ENCODE measurements at places on chromosomes 2 and 18. TPM values are rescaled to one million over a fixed set of nuclear protein-coding genes. Genes with fewer than 3 reads are reported as not detected.

DNA sequence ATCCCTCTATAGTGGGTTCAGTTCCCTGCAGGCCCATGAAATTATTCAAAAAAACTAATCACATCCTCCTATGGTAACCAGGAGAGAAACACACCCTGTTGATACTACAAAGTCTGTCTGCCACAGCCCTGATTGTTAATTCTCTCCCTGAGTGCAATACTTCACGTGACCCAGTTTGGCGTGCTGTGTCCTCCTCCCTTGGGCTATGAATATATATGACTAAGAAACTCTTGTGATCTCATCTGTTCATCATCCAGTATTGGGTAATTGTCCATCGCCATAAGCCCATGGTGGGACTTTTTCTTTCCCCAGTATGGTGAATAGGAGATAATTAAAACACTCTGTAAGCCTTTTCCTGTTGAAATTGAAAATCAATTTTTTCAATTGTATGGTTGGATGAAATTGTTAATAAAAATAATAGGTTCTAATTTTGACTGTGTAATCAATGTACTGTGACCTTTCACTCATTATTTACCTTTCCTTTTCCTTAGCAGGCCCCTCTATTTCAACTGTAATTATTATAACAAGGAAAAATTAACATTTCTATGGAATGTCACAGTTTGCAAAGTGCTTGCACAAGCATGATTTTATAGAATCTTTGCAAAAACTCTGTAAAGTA, 1822.6 kb downstream of the SUCLG1 start:
- DNase-seq = no peak

GRCh38 chr2:223688094-223688835, 86.1 kb upstream of the SCG2 start:
- DNase-seq = no peak

- no peak for DNase-seq
These were observed 22.4 kb upstream of the NRP2 start for GRCh38 chr2:205659922-205660321.

DNA sequence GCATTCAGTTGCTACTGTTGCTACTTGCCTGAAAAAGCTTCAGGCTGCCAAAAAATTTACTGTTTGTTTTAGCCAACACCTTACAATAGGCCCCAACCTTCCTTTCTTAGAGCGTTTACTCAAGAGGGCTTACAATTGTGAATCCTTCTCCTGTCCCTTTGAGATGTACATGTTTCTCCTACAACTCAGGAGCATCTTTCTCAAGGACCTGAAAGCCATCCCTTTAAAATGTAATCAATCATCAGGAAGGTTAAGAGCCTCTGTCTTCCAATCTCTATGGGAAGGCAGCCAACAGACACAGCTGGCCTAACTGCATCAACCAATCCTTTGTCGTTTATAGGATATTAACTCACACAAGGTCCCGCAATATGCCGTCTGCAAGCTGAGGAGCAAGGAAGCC, 3.4 kb upstream of the IER3IP1 start:
- peak; percentile 61 for DNase-seq

The RBM45 gene
- polyA plus RNA-seq = 8.2 TPM

The CHRND gene
- 132 TPM for polyA plus RNA-seq

The GFPT1 gene
- 39.6 TPM for polyA plus RNA-seq

DNA sequence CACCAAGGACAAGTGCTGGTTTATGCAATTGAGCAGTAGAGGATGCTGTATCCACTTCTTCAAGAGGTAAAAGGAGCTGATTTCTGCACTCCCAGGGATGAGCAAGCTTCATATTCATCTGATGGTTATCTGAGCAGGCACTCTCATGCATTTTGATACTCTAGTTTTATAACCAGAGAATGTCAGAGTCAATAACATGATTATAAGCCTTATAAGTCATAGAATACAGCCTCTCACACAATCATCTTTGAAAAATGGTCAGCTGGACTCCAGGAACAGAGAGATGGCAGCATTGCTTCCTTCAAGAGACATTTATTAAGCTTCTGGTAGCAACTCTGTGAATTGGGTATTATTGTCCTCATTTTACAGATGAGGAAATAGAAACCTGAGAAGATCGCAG, 167.1 kb downstream of the SLC8A1 start:
- no peak for DNase-seq

DNA sequence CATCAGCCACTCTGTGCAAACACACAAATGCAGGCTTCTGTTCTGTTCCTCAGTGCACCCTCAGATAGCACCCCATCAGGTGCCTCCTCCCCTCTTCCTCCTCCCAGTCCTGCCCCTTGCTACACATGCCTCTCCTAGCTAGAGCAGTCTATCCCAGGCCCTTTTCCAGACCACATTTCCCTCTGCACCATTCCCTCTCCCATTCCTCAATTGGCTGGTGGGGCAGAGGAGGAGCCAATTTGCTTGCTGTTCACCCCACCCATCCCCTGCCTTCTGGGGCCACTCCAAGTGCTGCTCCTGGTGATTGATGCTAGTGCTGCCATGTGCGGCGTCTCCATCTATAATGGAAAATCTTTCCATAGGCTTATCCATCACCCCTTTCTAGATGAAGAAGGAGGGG, 5.4 kb downstream of the CFAP65 start:
- no peak for DNase-seq

- no peak for DNase-seq
These were observed 52.6 kb downstream of the GNAL start for GRCh38 chr18:11741505-11742145.

The AMER3 gene
- 0.12 TPM for polyA plus RNA-seq

- no peak for DNase-seq
These were observed 247.6 kb downstream of the TNS1 start for GRCh38 chr2:217755027-217755745.

GRCh38 chr2:100383954-100384353, 33.5 kb downstream of the CHST10 start:
- DNase-seq = no peak

DNA sequence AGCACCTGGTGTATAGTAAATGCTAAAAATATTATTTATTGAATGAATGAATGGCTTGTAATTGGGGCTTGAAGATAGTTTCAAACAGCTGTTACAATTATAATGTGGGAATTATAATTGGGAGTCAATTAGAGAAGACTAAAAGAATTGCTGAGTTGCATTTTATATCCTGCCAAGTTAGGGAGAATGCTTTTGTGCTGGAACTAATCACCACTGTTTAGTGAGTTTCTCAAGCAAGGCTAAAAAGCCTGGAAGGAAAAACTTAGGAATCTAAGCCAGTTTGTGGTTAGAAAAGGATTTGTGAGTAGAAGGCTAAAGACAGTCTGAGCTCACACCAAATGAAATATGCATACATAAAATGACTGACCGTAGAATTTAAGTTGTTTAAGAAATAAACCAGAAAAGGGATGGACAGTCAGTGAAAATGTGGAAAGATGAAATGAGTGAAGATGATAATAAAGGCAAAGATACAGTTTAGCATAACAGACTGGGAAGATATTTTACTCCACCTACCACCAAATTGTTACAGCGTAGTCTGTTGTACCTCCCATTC, 647.7 kb upstream of the FSHR start:
- no peak for DNase-seq

The IL1RN gene
- 5.7 TPM for polyA plus RNA-seq

DNA sequence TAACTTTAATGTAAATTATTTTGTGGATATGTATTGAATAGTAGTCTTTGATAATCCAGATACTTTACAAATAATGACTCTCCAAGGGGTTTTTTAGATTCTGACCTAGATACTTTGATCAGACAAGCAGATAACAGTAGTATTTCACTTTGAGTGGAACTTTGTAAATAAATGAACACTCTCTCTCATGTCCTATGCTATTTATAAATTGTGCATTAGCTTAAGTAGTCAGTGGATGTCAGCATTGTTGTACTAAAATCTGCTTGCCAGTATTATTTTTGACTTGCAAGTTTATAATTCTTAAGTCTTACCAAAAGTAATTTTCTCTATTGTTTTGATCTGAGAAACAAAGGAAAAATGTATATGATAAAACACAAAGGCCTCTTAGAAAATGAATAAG, 1113.1 kb upstream of the NRXN1 start:
- DNase-seq = no peak

The RPL31 gene
- polyA plus RNA-seq = 2,083 TPM

The CRYGD gene
- not detected for polyA plus RNA-seq

DNA sequence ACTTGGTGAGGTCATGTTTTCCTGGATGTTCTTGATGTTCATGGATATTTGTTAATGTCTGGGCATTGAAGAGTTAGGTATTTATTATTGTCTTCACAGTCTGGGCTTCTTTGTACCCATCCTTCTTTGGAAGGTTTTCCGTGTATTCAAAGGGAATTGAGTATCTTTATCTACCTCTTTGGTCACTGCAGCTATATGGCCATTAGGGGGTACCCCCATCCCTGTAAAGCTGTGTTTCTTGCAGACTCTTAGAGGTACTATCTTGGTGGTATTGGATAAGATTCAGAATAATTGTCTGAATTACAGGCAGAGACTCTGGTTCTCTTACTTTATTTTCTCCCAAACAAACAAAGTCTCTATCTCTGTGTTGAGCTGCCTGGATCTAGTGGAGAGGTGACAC, 401.6 kb upstream of the FSIP2 start:
- no peak for DNase-seq

The MC4R gene
- 0.38 TPM for polyA plus RNA-seq

GRCh38 chr18:63169853-63170252, 149.7 kb downstream of the BCL2 start:
- no peak for DNase-seq

DNA sequence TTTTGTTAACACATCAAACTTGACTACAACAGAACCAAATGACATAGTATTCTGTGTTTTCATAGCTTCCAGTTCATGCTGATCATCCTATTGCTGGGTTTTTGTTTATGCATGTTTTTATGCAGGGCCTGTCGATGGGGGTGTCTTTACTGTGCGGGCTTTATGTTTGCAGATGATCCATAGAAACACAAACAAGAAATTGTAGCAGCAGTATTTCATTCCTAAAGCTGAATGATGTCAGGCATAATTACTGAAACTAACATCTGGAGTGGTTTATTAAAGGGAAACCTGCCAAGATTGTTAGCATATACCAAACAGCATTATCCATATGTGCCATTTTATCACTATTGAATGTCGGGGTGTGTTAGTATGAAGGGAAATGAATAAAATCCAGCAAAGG, 129.7 kb downstream of the PTPRM start:
- DNase-seq = peak; percentile 26

DNA sequence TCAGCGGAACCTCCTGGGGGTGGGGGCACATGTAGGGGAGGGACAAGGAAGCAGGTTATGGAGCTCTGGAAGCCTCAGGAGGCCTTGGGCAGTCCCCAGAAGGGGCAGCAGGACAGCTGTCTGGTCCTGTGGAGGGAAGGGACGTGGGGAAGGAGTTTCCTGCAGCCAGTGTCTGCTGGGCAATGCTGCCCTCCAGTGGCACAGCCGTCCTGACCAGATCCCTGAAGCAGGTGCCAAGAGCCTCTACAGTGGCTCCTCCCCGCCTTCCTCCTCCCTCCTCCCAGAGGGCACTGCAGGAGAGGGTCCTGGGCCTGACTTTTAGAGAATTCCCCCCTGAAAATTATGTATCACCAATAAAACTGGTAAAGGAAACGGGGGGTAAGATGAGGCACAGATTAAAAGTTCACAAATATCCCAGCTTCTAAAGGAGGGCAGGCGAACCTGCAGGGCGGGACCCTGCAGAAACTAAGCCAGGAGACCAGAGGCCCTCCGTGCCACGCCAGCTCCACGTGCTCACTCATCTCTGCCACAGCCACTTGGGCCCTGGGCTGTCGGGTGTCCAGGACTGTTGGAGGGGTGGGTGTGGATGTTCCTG, 258.5 kb downstream of the TWIST2 start:
- DNase-seq = peak; percentile 45

DNA sequence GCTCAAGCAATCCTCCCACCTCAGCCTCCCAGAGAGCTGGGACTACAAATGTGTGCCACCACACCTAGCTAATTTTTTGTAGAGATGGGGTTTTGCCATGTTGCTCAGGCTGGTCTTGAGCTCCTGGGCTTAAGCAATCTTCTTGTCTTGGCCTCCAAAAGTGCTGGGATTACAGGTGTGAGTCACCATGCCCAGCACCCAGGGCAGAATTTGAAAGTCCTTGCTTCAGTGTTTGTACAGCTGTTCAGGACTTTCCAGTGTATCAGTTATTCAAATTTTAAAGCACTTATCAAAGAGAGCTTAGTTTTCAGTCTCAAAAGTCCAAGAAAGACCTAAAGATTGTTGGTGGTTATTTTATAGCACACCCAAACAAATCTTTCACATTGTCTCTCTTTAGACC, 43.6 kb upstream of the VPS54 start:
- DNase-seq = no peak

The SLC4A3 gene
- polyA plus RNA-seq = 7.8 TPM

DNA sequence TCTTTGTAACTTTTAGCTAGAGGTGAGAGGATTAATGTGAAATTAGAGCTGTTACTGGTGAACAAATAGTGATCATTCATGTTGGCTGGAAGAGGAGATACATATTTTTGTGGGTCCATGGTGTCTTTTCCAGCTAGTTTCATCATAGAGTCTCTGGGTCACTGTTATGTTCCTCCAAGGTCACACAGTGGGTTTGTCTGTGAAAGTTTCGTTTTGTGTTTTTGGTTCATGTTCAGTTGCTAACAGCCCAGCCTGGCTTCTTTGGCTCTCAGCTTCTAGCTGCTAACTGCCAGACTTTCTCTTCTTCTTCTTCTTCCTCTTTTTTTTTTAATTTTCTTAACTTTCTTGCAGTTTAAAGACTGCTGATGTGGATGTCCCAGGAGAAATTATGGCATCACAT, 480.0 kb upstream of the SYT4 start:
- DNase-seq = no peak

The SCYGR4 gene
- polyA plus RNA-seq = not detected

DNA sequence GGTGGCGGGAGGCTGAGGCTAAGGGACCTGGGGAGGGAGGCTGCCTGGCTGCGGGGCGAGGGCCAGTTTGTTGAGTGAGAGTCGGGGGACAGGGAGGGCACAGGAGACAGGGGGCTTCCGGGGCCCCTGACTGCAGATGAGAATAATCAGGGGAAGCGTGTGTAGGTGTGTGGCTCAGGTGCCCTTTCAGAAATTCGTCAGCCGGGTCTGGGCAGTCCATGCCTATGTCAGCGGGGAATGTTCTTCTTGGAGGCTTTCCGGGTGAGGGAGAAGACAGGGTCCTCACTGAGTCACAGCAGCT, 52.3 kb upstream of the OTOF start:
- no peak for DNase-seq

DNA sequence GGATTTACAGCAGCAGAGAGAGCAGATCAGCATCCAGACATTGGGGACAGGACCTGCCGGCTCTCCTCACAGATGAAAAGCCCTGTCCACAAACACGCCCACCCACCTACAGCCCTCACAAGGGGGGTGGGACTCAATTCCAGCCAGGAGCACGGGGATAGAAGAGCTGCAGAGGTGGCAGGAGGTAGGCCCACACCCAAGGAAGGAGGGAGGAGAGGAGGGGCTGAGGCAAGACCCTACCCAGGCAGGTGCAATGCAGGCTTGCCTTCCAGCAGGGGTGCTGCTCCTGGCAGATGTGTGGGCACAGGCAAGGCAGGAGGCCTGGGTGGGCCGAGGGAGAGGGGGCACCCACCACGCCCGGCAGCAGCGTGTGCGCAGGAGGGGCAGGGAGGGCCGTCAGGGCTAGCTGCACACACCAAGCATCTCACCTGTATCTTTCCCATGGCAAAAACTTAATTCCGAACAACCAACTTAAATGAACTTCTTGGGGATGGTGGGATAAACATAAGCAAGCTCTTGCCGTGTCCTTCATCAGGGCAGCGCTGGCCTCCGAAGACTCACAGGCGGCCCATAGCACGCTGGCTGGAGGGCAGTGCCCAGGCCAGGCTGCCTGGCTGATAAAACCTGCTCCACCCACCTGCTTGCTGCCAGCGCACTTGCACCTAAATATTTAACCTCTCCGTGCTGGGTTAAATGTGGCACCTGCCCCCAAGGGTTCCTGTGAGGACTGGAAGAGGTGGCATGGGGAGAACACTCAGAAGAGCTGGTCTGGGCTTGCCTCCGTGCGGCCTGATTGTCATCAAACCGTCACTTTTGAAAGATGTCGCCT, 219.5 kb downstream of the HDAC4 start:
- DNase-seq = no peak

Data from muscle of arm (tissue), 14 donors.